ENCODE measurements at places on chromosomes 12 and 14.
A peak's percentile ranks its signal among the peaks of the same experiment; 100 is the strongest.

GRCh38 chr14:98184457-98184856 lies 1087.5 kb downstream of the BCL11B start:
- DNase-seq = no peak

DNA sequence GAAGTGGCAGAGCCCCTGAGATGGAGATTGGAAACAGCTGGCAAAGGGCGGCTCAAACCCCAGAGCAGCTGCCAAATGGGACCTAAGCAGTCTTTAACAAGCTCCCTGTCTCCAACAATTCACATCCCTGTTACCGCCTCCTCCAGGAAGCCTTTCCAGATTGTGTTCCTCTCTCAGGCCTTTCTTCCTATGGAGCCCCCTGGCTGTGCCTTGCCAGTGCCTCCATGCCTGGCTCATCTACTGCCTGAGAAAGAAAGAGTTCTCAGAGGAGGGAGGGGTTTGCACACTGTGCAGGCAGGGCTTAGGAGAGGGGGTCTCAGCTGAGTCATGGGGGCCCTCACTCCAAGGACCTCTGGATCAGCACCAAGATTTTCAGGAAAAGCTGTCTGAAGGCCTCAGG lies 8.8 kb upstream of the KRT74 start:
- DNase-seq = no peak

GRCh38 chr12:75704664-75705063 lies 193.3 kb upstream of the KRR1 start:
- DNase-seq = no peak

DNA sequence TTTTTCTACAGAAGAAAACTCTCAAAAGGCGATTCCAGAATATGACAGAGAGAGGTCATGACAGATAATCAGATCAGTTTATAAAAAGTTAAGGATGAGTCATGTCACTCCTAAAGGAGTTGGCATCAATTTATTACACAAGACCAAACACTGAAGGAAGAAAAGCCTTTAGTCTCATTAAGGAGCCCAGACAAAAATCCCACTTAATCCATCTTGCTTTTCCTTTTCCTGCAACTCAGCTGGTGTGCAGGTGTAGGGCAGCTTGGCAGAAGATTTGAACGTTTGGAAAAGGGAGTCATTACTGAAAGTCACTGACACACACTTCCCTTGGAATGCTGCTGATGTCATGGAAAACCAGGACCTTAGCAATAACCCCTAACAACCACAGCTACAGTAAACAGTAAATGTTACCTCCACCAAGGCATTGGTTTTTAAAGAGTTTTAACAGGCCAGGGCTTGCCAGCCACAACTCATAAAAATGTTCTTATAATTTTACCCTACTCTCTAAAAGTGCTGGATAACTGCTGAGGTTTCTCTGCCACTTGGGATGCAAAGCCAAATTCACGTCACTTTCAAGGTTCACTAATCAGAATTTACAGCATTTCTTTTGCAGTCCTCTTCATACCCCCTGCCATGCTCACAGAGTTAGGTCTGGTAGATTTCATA lies 320.6 kb downstream of the RAD51B start:
- peak; percentile 98 for DNase-seq

GRCh38 chr14:76413106-76413961 lies 37.4 kb downstream of the ESRRB start:
- DNase-seq = no peak

Data from AG09309 (cell line).